ENCODE measurements at places on chromosomes 4 and X.

DNA sequence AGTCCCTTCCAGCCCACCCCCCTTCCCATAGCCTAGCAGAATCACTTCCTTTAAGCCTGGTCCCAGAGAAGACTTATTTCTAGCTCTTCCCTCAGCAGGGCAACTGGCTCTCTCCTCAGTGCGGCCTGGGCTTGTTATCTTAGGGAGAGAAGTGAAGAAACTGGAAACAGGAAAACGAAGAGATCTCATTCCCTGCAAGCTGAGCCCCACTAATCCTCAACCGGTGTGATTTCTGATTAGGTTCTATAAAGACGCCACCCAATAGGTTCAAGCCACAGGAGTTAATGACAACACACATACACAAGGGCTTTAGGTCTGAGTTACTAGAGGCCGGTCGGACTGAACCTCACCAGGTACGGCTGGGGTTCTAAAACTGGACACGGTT is 3.2 kb downstream of the GSX2 start:
- no peak for DNase-seq

DNA sequence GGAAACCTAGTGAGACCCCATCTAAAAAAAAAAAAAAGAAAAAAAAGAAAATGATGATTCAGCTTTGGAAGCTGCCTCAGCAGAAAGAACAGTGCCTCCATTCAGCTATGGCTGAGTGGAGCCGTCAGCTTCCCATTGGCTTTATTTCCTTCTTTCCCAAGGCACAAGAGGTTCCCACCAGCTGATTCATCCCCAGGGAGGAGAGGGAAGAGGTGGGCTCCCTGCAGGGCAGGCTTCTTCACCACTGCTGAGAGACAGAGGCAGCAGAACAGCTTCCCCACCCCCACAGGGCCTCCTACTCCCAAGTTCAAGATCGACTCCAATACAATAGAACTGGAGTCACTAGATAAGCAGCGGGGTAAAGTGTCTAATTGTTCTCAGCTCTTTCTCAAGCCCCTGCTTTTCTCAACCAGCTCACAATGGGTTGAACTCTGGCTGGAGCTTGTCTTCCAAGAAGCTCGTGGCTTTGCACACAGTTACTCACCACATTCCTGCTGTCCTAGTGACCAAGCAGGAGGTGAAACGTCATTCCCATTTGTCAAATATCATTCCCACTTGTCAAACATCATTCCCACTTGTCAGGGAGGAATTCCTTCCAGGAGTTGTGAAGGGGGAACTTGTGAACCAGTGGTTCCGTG is 47.8 kb downstream of the FHDC1 start:
- no peak for DNase-seq

- DNase-seq = no peak
Observed at GRCh38 chr4:152143806-152144205, 383.0 kb upstream of the GATB start.

DNA sequence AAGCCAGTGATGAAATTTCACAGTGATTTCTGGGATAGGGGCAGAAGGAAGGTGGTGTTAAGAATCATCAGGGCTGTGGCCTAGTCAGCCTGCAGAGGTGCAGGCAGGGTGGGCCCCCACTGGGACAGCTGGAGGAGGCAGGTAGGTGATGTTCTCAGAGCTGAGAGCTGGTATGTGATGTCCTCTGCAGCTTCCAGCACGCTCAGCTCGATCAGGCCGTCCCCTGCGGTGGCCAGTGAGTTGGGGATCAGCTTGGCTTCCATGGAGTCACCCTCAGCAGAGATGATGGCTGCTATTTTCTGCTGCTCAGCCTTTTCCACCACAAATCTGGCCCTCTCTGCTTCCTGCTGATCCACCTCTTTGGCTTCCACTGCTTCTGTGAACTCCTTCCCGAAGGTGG is 81.1 kb downstream of the IL1RAPL2 start:
- DNase-seq = no peak

DNA sequence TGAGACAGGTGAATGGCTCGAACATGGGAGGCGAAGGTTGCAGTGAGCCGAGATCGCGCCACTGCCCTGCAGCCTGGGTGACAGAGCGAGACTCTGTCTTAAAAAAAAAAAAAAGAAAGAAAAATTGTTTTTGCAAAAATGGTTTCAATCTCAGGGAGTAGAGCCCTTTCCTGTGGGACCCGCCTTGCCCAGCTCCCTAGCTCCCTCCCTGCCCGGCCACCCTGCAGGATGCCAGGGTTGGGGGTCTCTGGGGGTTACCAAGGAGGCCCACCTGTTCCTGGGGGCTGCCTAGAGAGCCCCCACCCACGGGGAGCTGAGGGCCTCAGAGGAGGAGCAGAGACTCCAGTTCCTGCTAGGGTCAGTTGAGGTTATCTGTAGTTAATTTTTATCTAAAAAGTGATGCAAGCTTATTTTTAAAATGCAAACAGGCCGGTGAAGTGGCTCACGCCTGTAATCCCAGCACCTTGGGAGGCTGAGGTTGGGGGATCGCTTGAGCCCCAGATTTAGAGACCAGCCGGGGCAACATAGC is 18.7 kb upstream of the PLCXD1 start:
- DNase-seq = no peak

DNA sequence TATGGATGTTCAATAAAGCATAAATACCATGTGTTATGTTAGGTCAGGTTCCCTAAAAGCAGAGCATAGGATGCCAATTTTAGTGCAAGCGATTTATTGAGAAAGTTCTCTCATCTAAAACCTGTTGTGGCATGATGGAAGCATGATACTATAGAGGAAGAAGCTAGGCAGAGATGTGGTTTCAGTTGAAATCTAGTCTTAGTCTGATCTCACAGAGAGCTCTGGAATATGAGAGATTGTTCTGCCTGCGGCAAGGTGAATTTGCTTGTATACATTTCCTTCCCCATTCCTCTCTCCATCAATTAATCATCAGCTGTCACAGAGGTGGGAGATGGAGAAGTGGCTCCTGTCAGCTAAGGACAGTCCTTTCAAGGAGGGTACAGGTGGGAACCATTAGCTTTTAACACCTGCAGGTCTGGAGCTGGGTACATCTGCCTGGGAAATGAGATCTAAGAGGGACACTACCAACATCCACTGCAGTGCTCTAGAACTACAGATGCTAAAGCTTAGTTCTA is 252.4 kb downstream of the CFAP299 start:
- no peak for DNase-seq

DNA sequence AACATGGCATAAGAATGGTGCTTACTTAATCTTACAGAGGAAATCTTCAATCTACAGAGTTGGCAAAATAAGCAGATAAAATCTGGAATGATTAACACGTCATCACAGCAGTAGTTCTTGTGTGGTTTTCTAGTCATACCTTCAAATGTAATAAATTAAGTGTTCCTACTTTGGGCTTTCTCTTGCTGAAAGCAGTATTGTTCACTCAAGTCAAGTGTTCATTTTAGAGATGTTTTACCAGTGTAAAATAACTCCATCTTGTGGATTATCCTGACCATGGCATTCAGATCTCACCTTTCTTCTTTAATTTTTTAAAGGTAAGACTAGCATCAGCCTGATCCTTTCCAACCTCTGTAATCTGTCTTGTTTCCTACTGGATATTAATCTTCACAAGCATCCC is 72.9 kb downstream of the ADAMTS3 start:
- DNase-seq = no peak

Data from stimulated activated naive CD4-positive, alpha-beta T cell treated with Interleukin-2 at 50 U/mL for 16 hours (primary cell).